ENCODE measurements at places on chromosomes 7 and 10. TPM values are rescaled to one million over a fixed set of nuclear protein-coding genes. Genes with fewer than 3 reads are reported as not detected.

ZNF487 gene
- polyA plus RNA-seq, result 10.2 TPM

AS3MT gene
- 18.8 TPM for polyA plus RNA-seq

PSD gene
- 16.4 TPM for polyA plus RNA-seq

PRKCQ gene
- polyA plus RNA-seq, result 12.8 TPM

NPC1L1 gene
- polyA plus RNA-seq, result 2.2 TPM

AKR1D1 gene
- polyA plus RNA-seq, result not detected

GRCh38 chr10:77636282-77636966 is 1.2 kb downstream of the KCNMA1 start:
- no peak for DNase-seq

DNA sequence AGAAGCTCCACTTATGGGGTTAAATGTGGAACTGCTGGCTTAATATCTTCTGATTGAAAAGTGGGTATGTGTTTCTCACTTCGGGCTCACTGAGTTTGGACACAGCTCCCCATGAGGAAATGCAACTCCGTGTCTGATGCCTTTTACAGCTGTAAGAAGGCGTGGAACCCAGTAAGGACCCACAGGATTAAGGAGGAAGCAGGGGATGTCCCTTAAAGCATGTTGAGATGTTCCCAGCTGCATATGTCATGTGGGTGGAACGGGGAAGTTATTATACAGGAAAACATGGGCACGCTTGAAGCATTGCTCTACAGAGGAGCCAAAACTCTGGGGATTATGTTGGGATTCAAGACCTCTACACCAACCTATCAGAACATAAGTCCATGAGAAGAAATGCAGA is 224.4 kb downstream of the NEBL start:
- DNase-seq, result no peak

DNA sequence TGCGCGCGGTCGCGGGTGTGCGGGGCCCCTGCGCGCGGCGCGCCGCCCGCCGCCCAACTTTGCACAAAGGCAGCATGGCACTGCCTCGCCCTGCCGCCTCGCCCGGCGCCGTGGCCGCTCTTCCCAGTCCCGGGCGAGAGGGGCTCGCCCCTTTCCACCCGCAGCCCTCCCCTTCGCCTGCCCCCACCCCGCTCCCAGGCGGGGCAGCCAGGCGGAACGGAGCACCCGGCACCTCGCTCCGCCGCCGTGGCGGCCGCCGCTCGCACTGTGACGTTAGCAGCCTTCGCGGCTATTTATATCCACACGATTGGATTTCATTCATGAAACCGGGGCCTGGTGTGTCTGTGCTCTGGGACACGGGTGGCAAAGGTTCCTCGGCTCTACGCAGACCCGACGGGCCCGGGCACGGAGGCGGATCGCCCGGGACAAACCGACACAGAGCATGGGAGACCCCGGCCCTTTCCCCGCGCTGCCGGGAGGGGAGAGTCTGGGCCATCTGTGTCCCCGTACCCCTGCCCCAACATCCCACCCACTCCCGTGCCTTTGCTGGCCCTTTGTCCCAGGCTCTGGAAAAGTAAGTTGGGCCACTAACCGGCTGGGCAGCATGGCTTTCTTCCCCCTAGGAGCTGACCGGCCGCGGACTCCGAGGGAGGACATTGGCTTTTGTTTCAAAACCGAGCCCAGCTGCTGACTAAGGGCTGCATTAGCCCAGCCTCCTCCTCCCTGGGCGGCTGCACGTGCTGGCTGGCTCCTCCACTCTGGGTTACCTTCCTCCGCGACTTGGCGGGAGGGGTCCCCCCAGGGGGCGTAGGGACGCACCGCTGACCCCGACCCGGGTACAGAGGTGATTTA is at the start of gene RHOBTB1:
Gene RHOBTB1, minus strand, starts transcription at position 128 of the 852 bp plus-strand sequence. CDS start 32,643 bp downstream, outside the sequence.
- peak; percentile 68 for DNase-seq

DNA sequence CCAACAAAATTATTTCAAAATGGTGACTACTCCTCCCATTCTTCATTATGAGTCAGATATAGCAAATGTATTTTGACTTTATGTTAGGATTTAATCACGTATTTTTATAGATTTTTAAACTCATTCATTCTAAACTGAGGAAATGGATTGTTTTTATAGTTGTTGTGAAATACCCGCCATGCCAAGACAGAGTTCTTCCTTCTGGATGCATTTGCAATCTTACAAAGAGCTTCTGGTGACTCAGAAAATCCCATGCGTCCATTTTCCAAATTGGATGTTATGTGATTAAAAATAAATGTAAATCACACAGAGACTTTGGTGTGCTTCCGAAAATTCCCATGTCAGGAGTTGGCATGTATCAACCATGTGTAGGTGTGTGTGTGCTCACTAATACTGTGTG is 179.3 kb downstream of the TRIL start:
- no peak for DNase-seq

- no peak for DNase-seq
Measured at GRCh38 chr7:155251831-155252230, 45.8 kb upstream of the INSIG1 start.

DNA sequence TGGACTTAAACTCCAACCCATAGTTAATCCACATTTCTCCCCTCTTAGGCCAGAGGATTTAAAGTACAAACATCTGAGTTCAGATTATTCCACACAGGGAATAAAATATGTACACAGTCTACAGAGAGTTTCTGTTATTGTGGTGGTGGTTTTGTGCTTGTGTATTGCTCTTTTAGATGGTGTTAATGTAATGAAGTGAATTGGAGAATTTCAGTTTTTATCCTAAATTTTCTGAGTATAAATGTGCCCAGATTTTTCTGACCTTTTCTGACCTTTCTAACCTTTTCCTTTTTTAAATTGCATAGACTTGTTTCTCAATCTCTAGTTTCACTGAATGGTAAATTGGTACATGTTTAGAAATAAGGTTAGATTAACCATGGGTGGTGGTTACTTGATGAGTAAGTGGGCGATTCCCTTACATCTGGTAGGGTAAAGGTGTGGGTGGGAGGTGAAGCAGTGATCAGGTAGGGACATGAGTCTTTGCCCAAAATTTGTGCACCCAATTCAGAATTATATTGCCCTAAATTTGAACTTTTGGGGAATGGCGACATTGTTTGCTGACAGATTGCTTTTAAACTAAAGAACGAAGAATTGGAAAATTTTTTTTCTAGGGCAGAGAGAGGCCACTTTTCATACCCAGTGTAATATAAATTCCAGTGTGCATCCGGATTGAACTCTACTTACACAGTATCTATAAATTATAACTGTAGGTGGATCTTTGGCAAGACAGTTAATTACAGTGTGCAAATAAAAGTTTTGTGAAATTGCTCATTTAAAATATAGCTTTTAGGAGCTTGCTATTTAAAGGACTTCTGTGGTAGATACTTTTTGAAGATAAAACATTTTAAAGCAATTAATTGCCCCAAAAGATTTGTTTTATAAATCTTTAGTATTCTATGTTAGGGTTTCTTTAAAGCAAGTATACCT is 62.2 kb downstream of the ST7 start:
- no peak for DNase-seq

DNA sequence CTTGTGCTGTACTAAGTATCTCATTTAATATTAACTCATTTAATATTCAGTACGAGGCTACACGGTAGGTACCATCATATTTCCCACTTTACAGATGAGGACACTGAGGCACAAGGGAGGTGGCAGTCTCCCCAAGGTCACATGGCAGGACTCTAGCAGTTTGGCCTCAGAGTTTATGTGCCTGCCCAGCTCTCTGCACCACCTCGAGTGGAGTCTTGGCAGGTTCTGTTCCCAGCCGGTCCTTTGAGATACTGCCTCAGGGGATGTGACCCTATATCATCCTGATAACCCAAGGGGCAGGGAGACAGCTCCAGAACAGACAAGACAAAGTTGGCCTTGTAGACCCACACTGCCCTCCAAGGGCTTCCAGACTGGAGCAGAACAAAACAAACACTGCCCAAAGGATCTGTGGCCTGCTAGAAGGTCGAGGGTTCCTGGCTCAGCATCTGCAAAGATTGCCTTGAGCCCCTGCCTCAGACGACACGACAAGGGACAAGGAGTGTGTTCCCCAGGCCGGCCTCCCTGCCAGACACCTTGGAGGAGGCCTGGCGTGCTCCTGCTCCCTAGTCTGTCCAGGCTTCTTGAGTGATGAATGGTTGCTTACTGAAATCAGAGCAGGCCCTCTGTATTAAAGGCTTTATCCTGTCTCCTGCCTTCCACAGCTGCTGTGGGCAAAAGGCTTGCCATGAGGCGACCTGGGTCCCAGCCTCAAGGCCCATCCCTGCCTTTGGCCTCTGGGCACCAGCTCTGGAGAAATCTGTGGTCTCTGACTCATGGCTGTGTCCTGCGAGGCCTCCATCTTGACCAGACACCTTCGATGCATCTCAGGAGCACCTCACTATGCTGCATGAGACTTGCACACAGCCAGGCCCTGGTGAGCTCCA is 3.9 kb upstream of the PWWP2B start:
- DNase-seq, result no peak

DNA sequence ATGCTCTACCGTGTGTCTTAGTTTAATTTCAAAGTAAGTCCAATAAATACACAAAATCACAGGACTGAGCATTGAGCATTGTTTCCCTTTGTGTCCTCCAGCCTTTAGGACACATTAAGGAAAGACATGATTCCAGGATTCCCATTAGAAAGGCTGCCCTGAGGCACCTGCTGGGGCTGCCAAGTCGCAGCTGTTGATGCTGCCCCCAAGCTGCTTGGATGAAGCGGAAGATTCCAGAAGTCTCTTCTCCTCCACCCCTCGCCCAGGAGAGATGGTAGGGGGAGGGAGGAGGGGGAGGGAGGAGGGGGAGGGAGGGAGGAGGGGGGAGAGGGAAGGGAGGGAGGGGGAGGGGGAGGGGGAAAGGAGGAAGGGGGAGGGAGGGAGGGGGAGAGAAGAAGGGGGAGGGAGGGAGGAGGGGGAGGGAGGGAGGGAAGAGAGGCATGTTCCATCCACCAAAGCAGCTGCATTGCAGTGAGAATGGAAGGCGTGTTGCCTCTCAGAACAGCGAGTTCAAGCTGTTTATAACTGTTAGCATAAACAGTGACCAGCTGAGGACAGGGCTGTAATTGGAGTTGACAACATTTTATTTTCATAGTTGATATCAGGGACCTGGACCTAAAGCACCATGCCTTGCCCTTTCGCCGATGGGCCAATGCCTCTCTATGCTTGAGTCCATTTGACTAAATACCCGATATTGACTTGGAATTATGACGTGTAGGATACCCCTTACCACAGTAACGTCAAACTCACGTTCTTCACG is 67.3 kb downstream of the DIP2C start:
- DNase-seq, result no peak

DNA sequence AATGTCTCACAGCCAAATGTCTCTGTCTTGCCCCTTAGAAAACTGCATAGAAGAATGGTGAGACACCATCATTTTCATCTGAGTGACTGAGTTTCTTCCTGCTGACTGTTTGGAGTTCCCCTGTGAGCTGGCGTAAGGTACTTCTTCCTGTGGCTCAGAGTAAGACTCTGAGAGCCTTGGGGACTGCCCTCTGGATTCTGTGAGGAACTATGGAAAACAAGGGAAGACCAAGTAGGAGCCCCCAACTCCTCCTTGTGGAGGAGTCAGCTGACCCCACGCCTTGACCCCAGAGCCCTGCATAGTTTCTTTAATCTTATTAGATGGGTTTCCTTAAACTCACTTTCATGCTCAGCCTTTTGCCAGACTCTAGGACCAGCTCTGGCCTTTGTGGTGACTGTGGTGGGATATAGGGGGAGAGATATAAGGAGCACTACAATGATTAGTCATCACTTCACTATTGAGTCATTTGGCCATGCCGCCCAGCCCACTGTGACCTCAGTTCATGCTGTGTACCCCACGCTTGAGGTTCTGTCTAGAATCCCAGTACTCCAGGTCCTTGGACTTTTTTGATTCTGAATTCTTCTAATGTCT is 51.8 kb upstream of the FAM133B start:
- DNase-seq, result no peak

Data from left renal pelvis (tissue), 4 donors.